ENCODE measurements at places on chromosomes 1 and 21.

DNA sequence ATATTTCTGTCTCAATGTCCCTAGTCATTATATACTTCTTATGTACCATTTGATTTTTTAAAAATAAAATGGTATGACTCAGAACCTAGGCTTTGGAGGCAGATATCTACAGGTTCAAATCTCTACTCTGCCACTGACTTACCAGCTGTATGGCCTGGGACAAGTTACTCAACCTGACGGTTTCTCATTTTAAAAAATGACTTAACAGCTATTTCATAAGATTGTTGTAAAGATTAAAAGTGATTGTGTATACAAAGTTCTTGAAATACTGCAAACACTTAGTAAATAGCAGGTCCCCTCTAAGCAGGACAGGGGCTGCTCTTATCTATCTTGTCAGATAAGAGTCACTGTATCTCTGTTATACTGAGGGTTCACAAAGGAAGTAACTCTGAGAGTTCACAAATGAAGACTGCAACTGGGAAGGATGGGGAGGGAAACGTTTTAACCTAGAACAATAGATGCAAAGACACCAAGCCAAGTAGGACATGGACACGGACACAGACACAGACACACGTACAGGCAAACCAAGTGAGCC is 2.6 kb downstream of the BCAR3 start:
- DNase-seq = no peak

DNA sequence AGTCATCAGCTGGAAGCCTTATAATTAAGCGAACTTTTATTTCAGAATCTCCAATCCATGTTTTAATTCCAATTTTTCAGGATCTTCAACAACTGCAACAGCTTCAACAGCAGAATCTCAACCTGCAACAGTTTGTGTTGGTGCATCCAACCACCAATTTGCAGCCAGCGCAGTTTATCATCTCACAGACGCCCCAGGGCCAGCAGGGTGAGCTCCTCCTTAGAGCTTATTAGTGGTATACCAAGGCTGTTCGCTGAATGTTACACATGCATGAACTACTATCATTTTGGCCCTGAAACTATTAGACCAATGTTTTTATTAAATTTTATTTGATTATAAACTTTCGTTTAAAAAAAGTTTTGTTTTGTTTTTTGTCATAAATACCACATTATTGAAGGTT is 142.4 kb downstream of the CD247 start:
- DNase-seq = no peak

DNA sequence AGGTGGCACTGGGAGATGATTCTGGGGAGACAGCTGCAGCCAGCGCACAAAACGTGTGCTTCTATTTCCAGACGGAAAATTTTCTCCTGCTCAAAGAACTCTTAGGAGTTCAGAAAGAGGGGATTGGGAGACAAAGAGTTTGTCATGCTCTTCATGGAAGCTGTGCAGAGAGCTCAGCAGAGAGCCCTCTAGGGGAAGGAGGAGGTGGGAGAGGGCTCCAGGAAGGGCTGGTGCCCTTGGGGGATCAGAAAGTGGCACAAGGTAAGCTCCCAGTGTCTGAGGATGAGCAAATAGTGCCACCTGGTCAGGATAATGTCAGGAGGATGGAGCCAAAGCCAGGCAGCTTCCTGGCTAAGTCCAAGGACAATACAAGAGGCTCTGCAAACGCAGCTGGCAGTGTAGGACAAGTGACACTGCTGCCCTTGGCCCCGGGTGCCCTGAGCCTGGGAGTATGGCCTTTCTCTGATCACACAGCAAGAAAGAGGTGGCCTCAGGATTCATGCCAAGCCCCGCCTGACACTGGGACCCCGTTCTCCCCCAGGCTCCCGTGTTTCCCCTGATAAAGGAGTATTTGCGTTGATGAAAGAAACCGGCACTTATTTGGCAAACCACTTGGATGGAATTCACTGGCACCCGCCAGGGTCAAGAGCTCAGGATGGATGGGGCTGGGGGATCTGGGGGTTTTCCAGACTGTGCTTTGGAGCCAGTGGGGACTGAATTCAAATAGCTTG is 254.0 kb downstream of the PTPRU start:
- DNase-seq = no peak

- DNase-seq = no peak
These were observed 56.2 kb upstream of the EDEM3 start for GRCh38 chr1:184810735-184811343.

DNA sequence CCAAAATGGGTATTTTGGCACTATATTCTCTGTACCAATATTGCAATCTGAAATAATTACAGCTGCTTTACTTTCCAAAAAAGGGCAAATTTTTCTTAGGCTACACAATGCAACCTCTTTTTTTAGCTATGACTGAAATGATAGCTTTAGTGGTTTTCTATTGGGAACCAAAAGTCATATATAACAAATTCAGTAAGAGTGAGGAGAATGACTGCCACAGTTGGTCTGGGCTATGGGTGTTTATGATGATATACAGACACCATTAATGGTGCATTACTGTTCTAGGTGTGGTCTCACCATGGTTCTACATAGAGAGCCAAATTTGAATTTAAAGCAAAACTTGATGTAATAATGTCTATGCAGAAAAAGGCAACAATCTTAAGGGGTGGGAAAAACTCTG is 72.3 kb upstream of the PTBP2 start:
- no peak for DNase-seq

DNA sequence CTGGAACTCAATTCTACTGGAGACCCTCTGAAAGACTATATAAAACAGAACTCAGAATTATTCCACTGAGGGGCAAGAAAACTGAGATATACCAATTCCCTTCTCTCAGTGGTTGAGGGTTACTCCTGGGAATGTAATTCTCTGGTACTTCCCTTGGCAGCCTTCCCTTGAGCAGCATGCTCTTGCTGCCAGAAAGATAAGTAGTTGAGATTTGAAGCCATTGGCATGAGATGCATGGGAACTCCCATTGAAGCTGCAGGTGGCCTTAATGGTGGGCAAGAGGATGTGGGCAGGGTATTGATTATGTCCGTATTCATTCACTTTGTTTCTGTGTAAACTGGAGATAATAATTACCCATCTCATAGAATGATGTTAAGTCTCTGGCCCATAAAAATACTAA is 28.6 kb upstream of the C1orf185 start:
- no peak for DNase-seq

GRCh38 chr1:234768569-234769283 is 158.7 kb upstream of the IRF2BP2 start:
- DNase-seq = peak; percentile 64

GRCh38 chr21:28112511-28112910 is 880.2 kb downstream of the LTN1 start:
- DNase-seq = no peak

DNA sequence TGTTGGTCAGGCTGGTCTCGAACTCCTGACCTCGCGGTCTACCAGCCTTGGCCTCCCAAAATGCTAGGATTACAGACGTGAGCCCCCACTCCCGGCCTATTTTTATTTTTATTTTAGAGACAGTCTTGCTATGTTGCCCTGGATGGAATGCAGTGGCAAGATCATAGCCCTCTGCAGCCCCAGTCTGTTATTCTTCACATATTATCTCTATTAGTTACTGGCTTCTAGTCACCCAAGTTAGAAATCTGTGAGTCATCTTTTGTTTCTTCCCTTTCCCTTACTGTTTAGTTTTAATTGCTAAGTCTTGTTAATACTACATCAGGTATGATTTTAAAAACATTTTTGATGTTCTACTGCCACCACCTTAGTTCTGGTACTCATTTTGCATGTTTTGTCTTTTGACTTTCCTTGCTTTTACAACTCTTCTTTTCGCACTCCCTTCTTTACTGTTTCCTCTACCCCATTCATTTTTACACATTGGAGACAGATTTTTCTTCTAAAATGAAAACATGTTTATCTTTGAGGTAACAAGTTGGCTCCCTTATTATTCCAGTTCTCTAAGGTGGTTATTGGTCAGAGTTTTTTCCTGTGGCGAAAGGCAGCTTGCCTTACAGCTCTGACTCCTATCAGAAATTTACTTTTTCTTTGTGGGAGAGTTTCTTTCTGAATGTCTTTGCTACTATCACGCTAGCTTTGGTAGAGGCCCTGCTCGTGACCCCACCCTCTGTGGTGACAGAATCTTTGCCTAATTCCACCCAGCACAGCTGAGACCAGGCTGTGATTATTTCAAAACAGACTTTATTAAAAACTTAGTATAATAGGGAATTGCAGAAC is 19.5 kb downstream of the ZMYM4 start:
- no peak for DNase-seq

- DNase-seq = no peak
These were observed 89.8 kb downstream of the ADSS2 start for GRCh38 chr1:244361764-244362473.

DNA sequence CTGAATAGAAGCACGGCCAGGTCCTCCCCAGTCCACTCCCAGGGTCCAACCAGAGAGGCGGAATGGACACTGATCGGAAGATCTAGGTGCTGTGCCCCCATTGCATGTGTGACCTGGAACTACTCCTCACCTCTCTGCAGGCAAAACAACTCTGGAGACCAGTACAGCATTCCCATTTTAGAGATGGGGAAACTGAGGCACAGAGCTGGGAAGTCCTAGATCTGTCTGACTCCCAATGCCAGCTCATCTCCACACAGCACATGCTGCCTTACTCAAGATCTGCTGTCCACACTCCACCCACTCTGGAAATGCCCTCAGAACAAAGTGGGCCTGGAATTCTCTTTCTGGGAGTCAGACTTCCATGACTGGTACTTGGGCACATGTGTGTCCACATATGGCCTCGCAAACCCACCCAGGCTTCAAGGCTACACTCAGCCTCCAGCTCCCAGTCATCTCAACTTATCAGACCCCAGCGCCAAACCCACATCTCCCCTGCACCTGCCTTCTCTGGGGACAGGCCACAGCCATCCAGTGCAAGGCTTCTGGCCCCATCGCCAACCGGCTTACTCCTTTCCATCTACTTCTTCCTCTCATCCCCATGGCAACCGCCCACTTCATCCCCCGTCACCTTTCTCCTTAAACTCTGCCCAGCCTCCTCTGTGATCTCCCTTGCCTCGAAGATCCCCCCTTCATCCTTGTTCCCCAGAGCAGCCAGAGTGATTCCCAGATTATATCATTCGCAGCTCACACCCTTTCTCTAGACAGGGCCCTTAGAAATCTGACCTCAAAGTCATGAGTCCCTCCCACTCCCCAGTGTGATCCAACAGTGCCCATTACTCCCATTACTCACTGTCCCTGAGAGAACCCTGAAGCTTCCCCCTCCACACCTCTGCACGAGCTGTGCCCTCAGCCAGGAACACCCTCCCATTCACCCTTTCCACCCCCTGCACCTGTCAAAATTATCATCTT is 2.7 kb downstream of the COL8A2 start:
- DNase-seq = no peak

DNA sequence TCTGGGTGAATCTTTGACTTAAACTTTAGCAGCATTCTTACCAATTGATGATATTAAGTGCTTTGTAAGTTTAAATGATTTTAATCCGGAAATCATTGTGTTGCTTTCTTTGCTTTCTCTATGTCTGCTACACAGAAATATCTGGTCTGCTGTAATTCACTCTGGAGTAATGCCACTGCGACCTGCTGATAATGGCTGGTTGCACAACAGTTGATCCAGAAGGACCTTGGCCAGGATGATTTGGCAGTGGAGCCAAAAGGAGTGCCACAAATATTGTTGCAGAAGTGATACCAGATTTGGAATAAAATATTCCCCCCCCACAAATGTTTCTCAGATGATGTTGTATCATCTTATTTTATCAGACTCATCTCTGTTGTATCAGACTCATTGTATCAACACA is 2063.9 kb downstream of the MRPL39 start:
- no peak for DNase-seq

DNA sequence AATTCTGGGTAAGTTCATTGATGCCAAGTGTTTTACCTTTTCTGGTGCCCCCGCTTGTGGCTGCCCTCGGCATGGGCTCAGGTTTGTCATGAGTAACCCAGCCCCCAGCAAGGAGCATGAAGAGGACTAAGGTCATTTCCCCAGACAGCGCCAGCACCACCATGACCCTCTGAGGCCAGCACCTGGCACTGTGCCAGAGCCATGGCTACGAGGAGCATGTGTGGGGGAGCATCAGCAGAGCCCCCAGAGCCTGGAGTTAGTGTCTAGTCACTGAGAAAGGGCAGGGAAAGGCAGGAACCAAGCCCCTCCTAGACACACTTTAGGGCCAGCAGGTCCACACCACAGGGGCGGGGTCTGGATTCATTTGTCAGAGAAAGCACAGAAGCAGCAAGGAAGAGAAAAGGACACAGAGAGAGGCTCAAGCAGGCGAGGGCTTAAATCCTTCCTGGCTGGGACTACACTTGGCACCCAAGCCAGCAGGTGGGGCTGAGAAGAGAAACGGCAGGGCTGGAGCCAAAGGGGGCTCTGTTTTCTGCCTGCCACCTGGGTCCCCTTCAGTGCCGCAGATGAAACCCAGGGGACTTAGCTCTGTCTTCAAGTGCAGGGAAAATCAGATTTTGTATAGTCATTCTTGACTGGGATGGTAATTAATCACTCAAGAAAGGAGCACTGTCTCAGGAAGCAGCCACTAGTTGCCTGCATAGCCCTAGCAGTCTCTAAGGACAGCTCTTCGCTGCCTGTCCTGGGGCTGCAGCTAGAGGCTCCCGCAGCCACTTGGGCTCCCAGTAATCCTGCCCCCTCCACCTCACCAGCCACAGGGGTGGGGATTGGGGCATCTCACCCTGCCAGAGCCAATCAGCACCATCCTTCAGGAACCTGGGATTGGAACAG is 79.6 kb upstream of the ZC3H12A start:
- no peak for DNase-seq

DNA sequence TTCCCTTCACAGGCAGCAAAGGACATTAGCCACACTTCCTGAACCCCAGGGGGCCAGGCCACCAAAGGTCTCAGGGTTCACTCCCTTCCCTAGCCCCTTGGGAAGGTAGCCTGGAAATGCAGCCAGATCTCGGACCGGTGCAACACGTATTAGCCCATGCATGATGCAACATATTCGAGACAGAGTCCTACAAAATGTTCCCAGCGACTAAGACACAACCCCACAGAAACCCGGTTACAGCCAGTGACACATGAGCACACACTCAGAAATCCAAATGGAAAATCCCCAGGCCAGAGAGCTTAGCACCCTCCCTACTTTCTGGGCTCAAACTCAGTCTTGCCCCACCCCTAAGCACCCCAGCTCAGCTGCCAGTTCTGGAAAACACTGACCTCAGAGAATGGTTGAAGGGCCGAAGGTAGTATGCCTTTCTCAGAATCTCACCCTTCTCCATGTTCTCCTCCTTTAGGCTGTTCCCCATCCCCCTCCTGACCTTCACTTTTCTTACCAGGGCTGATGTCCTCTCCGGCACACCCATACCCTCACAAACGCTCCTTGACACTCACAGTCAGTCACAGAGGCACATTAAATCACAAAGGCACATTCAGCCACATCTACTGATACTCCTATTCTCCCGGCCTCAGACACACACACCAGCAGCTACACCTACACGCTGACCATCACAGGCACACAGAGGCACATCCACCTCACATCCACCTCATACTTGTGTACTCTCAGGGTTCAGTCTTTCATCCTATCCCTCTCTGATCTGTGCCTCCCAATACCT is at the start of gene TSPAN1:
TSS of gene TSPAN1 (plus strand) at position 640 of the 784 bp plus-strand sequence. CDS start 6,021 bp downstream, outside the sequence.
- no peak for DNase-seq
